ENCODE measurements at places on chromosomes 7 and 10.

GRCh38 chr10:52297747-52298146 lies 16.3 kb upstream of the DKK1 start:
- no peak for DNase-seq

DNA sequence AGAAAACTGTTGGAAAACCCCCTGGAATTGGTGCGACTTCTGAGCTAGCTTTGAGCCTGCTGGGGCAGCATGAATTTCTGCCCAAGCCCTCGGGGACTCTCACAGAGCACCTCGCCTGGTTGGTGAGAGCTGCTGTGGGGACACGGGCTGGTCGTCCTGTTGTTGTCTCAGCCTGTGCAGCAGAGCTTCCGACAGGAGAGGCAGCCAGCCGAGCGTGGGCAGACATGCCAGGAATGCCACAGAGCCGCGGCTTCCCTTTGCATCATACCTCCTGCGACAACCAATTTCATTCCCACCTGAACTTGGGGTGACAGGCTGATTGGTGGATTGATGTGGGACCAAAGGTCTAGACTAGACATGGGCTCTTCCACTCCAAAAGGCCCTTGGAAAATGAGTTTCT lies 60.2 kb upstream of the NRBF2 start:
- DNase-seq = no peak

- DNase-seq = no peak
These were observed 98.9 kb upstream of the TARP start for GRCh38 chr7:38372290-38372689.

DNA sequence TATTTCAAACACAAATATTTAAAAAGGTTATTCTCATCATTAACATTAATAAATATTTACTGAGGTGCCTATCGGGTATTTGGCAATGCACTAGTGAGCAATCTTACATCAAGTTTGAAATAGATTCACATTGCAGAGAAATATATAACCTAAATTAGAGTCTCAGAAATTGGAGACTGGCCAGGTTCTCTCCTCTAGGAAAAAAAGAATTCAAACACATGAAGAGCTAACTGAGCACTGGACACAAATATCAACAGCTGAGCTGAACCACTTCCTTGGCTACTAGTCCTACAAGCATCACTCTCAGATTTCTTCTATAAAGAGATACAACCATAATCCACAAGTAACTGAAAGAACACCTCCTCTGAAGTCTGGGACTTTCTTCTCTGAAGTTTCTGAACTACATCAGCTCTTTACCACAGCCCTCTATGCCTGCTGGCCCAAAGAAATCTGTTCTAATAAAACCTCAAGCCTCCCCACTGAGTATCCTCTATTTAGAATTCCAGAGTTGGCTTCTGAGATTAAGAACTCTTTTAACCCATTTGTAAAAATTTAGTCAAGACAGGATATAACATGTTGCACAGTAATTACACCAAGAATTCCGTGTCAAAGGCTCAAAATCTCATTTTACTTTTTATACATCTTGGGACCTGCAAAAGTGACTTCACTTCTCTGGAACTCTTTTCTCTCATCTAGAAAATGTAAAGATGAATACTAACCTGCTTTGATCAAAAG lies 45.2 kb downstream of the MTERF1 start:
- no peak for DNase-seq

GRCh38 chr10:132787495-132788179 lies 1.7 kb upstream of the NKX6-2 start:
- DNase-seq = no peak

DNA sequence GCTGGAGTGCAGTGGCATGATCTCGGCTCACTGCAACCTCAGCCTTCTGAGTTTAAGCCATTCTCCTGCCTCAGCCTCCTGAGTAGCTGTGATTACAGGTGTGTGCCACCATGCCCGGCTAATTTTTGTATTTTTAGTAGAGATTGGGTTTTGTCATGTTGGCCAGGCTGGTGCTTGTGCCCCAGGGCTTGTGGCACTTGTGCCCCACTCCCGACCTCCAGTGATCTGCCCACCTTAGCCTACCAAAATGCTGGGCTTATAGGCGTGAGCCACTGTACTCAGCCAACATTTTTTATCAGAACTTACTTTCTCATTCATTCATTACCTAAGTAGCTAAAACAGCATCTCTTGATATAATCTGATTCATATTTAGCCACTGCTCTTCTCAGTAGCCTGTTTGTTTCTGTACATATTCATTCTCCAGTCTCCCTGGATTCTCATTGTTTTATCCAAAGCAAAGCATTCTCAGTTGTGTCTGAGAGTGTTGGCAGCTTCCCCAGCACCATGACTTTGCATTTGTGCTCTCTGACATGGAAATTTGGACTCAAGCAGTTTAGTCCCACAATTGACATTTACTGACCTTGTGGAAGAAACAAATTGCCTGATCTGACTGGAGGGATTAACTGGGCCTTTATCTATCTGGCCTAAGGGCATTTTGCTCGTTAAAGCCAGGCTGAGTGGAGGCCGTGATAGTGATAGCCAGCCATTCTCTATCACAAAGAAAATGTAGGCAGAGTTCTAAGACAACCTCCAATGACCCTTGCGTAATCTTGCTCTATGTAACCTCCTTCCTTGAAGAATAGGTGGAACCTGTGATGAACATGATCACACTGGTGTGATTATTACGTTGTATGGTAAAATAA lies 44.9 kb downstream of the AKR1B15 start:
- DNase-seq = peak; percentile 58

- no peak for DNase-seq
These were observed 75.3 kb upstream of the FOXK1 start for GRCh38 chr7:4606797-4607196.

GRCh38 chr7:157890921-157891401 lies 554.2 kb downstream of the DNAJB6 start:
- DNase-seq = no peak

- no peak for DNase-seq
These were observed 162.5 kb downstream of the LRMDA start for GRCh38 chr10:75593692-75594556.

- DNase-seq = no peak
These were observed 103.1 kb downstream of the SEMA3C start for GRCh38 chr7:80815733-80816132.

DNA sequence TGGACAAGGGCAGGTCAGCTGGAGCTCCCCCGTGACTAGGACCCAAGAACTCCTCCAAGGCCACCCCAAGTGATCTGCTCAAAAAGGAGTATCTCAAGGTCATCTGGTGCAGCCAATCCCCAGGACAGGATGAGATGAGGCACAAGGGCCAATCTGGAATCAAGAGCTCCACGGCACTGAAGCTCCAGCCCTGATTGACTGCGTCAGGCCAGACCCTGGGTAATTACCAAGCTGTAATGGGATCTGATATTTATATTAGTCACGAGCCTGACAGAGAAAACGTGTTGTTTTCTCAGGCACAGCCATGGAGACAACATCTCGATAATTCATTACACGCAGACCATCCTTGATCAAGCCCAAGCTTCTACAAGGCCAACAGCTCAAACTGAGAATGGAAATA lies 4.2 kb downstream of the KCNMA1 start:
- DNase-seq = no peak

- DNase-seq = no peak
These were observed 18.7 kb downstream of the CALD1 start for GRCh38 chr7:134798155-134798554.

GRCh38 chr7:106290319-106290718 lies 5.5 kb upstream of the NAMPT start:
- no peak for DNase-seq

DNA sequence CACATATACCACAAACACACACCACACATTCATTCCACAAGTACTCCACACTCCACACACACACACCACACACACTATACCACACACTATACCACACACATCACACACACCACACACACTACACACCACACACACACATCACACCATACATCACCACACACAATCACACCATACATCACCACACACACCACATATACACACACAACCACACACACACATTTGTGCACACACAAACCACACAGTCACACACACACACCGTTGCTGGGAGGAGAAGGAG lies 112.8 kb downstream of the PTPN20 start:
- DNase-seq = no peak

- DNase-seq = no peak
These were observed 143.8 kb downstream of the AVL9 start for GRCh38 chr7:32639122-32639521.

DNA sequence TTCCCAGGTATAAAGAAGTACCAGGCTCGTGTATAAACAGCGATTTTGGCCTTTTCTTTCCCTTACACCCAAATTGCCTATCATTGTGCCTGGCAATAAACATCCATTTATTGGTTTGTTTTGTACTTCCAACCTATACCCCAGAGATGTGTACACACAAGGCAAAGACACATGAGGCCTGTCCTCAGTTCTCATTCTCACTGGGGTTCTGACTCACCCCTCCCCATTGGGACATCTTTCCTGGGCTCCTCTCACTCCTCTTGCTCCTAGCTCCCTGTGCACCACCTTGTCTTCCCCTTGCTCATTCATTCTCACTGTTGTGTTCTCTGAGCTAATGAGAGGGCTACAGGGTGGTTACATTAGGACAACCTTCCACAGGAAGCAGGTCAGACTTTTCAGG lies 240.7 kb downstream of the ANK3 start:
- DNase-seq = no peak

DNA sequence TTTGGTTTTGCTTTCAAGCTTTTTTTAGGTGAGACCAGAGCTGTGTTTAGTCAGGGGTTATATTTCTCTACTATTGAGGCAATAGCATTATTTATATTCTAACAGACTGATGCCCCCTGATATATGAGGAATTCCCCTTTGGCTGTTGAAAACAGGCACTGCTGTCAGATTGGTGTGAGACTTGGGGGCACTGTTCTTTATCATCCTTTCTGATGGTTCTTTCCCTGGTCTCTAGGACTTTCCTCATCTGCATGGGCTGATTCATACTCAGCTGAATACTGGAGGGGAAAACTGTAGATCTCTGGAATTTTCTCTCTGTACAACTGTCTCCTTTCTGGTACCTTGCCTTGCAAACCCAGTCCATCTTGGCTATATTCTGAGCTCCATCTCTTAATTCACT lies 10.0 kb upstream of the ICA1 start:
- DNase-seq = no peak

Data from fibroblast of skin of left quadriceps (primary cell).